ENCODE measurements at places on chromosomes 7 and 10.

DNA sequence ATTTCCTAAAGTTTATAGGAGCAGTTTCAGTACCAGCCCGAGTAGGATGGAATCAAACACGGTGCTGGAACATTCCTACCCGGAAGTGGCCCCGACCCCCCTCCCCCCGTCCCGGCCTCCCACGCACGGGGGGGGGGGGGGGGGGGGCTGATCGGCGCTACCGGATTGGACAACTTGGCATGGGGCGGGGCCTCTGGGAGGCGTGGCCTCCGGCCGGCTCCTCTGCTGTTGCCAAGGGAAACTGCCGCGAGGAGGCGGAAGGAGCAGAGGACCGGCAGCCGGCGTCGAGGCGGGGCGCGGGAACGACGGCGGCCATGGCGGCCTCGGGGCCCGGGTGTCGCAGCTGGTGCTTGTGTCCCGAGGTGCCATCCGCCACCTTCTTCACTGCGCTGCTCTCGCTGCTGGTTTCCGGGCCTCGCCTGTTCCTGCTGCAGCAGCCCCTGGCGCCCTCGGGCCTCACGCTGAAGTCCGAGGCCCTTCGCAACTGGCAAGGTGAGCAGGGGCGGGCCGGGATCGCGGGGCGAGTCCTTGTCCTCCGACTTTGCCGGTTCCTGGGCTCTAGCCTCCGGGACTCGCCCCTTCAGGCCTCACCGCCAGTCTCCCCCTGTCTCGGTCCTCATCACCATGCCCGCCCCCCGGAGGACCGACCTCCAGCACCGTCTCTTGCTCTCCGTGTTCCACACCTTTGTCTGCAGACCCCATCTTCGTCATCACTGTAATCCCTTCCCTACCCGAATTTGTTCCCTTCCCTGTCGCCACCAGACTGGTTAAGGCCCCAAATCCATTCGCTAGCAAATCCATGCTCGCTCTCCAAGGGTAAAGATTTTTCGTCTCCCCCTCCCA lies at the start of gene RHBDD2:
Gene RHBDD2 (plus strand): TSS at position 266 of the 843 bp plus-strand sequence. CDS start 49 bp downstream, at position 315.
- peak; percentile 96 for DNase-seq

DNA sequence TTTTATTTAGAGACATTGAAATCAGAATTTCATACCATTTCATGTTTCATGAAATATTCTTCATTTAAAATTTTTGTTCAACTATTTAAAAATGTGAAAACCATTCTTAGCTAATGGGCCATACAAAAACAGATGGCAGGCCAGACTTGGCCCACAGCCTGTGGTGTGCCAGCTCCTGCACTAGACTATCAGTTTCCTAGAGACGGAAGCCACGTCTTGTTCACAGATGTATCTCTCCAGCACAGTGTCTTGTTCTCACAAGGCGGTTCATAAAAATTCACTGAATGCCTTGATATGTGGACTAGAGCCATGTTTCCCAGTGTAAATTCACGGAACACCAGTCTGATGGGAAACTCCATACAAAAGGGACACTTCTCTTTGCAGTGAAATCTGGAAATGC lies 216.0 kb downstream of the KCNMA1 start:
- no peak for DNase-seq

GRCh38 chr7:25060487-25061055 lies 64.5 kb downstream of the CYCS start:
- no peak for DNase-seq

DNA sequence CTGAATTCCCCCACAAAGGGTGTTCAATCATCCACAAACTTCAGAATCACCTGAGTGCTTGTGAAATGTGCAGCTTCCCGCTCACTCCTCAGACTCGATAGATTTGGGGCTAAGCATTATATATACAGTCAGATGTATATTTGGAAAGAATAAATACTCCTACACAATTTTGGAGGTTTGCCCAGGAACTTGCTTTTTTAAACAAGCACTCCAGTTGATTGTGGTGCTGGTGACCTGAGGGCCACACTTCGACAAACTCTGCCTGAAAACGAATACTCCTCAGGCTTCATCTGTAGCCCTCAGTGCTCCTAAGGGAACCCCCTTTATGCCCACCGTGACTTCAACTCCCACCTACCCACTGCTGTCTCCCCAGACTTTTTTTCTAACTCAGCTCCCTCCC lies 211.6 kb downstream of the INHBA start:
- no peak for DNase-seq

- DNase-seq: no peak
These were observed 165.7 kb downstream of the NPSR1 start for GRCh38 chr7:34823650-34824258.

DNA sequence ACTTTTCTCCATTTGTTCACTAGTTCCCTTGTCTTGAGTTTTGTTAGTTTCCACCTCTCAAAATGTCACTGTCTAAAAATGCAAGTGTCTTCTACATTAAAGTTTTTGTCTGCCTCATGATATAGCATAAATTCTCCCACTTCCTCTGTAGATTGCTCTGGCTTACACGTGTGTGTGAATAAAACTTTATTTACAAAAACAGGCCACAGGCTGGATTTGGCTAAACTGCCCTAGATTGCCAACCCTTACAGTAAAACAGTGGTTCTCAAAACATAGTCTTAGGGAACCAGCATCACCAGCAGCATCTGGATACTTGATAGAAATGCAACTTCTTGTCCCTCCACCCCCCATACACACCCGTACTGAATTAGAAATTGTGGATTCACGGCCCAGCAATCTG lies 207.8 kb downstream of the VTI1A start:
- no peak for DNase-seq

- DNase-seq: no peak
These were observed 219.1 kb upstream of the KLF6 start for GRCh38 chr10:4004144-4004543.

DNA sequence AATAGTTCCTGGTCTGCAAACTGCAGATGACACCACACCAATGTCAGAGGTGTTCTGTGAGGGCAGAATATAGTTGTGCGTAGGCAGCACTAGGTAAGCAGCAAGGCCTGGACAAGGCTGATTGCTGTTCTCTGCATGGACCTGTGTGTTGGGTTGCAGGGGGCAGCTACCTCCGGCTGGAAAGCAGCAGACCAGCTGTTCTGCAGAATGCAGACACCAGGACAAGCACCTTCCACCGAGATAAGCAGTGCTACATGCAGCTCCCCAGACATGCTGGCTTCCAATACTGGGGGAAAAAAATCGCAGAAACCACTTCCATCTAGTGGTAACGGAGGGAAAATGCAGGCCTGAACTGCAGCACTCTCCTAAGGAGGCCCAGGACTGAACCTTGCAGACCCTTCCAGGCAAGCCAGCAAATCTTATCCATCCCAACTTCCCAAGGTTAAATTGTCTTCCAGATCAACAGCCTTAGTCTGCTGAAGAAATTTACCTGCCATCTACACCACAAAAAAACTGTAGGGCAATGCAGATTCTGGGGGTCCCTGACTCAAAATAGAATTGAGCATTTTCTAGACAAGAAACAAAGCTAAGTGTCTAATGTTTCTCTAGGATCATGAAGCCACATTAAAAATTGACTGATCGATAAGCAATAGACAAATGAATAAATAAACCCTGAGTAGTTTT lies 50.5 kb upstream of the COBL start:
- no peak for DNase-seq

GRCh38 chr7:30285067-30285535 lies 704 bp downstream of the ZNRF2 start:
- peak; percentile 11 for DNase-seq

- no peak for DNase-seq
These were observed 369.4 kb downstream of the INHBA start for GRCh38 chr7:41333511-41333910.

DNA sequence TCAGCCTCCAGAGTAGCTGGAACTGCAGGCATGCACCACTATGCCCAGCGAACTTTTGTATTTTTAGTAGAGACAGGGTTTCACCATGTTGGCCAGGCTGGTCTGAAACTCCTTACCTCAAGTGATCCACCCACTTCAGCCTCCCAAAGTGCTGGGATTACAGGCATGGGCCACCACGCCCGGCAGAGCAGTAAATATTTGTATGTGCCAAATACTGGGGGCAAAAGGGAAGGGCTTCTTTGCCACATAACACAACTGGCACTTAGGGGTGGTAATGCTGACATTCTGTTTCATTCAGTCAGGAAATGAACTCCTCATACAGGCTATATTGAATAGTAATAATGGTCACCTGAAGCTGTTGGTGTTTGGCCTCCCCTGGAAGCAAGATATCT lies 41.6 kb downstream of the ACSM6 start:
- DNase-seq: no peak

GRCh38 chr7:904847-905246 lies 28.5 kb downstream of the GET4 start:
- DNase-seq: no peak

GRCh38 chr10:128047351-128047750 lies 78.9 kb downstream of the MKI67 start:
- DNase-seq: peak; percentile 95

- DNase-seq: no peak
These were observed 80.9 kb downstream of the UNCX start for GRCh38 chr7:1313613-1314012.

DNA sequence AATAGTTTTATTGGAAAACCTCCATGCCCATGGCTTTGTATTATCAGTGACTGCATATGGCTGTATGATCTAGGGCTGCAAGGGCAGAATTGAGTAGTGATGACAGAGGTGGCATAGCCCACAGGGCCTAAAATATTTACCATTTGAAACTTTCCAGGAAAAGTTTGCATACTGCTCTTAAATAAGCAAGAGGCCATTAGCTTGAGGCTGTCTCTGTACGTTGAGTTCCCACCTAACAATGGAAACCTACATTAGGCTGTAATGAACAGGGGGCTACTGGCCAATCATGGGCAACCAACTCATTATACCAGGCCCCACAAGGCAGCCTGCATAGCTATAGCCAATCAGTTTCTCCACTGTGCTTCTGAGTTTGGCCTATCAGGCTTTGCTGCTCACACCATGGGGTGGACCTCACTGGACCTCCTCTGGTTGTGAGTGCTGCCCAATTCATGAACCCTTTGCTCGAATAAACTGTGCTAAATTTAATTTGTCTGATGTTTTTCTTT lies 673 bp upstream of the ST8SIA6 start:
- no peak for DNase-seq

- no peak for DNase-seq
These were observed 13.6 kb upstream of the SOSTDC1 start for GRCh38 chr7:16479161-16479560.

GRCh38 chr10:129516846-129517679 lies 50.0 kb downstream of the MGMT start:
- DNase-seq: no peak

DNA sequence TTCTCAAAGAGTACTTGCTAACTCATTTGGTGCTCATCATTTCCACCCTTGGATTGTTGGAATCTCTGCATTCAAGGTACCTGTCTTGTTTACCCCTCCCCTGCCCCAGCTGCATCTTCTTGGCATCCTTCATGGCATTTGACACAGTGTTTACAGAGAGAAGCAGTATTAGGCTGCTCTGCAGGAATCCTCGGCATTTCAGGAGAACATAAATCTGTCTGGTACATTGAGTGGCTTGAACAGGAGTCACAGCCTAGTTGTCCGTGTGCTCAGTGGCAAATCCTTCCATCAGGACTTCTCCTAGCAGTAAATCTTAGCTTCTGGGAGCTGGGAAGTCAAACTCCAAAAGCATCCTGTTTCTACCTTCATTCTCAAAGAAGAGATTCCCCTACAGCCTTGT lies 136.8 kb upstream of the YAE1 start:
- no peak for DNase-seq

DNA sequence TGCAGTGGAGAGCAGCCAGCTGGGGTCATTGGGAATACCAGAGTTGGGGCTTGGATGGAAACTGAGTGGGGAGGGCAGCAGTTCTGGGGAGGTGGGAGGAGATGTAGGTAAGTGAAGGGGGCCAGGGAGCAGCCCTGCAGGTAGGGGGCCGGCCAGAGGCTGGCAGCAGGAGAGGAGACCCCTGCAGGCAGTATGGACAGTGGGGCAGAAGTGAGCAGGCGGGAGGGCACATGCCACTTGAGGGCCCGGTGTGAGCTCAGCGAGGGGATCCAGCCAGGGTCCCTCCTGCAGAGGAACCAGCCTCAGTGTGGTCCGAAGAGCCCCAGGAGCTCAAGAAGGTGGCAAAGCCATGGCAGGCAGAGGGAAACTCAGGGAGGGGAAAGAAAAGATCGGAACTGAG lies 75.4 kb downstream of the WDR11 start:
- no peak for DNase-seq

All from T-helper 2 cell (primary cell).